Activated CD8-positive, alpha-beta T cell treated with anti-CD3 and anti-CD28 coated beads, Interleukin-2, amount 10 ng/mL, durations not matched to agents 7 days and 5 days (primary cell): ENCODE measurements at places on chromosomes 16 and 17. TPM values are rescaled to one million over a fixed set of nuclear protein-coding genes. Genes with fewer than 3 reads are reported as not detected.

- H3K27ac ChIP-seq = no peak overlapping the region
- DNase-seq = no peak
- H3K4me1 ChIP-seq = no peaks in the 10 kb centered on the region
- H3K4me3 ChIP-seq = no peak overlapping the region
- peaks cover 4% of the 10 kb centered on the region for H3K27me3 ChIP-seq
- peaks cover 7% of the 10 kb centered on the region for H3K36me3 ChIP-seq
These were observed 36.3 kb downstream of the OR1D5 start for GRCh38 chr17:3026856-3027751.

- H3K36me3 ChIP-seq = peaks cover 22% of the 10 kb centered on the region
- DNase-seq = no peak
- H3K27ac ChIP-seq = peak overlapping the region; percentile 21
- H3K4me1 ChIP-seq = peaks cover 84% of the 10 kb centered on the region
- H3K4me3 ChIP-seq = no peak overlapping the region
These were observed 31.0 kb downstream of the CDH13 start for GRCh38 chr16:82657786-82658185.

CDK3 gene
- total RNA-seq = 7.3 TPM

DNA sequence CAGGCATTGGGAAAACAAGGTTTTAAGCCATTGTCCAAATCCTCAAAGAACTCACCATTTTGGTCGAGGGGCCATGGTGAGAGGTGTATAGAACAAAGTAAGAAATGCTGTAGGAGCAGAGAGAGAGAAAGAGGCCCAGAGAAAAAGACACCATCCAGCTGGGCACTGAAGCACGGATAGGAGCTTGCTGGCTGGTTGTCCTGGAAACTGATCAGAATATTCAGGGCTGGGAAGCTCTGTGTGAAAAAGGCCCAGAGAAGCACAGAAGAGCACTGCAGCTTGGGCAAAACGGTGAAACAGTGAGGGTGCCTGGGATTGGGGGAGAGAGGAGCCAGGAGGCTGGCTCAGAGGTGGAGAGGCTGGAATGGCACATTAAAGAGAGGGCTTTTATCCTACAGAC lies 16.5 kb downstream of the HS3ST3B1 start:
- H3K36me3 ChIP-seq = peaks cover 14% of the 10 kb centered on the region
- peaks cover 45% of the 10 kb centered on the region for H3K4me1 ChIP-seq
- no peak overlapping the region for H3K27ac ChIP-seq
- H3K4me3 ChIP-seq = no peak overlapping the region

KRT20 gene
- total RNA-seq = not detected

CHST5 gene
- not detected for total RNA-seq

TMEM92 gene
- total RNA-seq = not detected

- no peak overlapping the region for H3K4me3 ChIP-seq
- no peak overlapping the region for H3K27ac ChIP-seq
- H3K4me1 ChIP-seq = peaks cover 52% of the 10 kb centered on the region
- DNase-seq = no peak
- peaks cover 48% of the 10 kb centered on the region for H3K27me3 ChIP-seq
These were observed 2.6 kb upstream of the AATF start for GRCh38 chr17:36945959-36946725.

DNA sequence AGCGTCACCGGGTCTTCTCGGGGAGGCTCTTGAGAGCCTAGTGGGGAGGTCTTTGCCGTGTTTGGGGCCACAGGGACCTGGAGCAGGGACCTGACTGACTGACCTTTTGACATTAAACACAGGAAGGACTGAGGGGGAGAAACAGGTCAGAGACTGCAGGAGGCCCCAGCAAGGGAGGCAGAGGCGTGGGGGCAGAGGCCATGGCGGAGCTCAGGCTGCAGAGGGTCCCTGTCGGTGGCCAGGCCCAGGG lies 41.6 kb upstream of the GSE1 start:
- H3K27ac ChIP-seq = peak overlapping the region; percentile 81
- H3K4me3 ChIP-seq = peak overlapping the region; percentile 74
- H3K4me1 ChIP-seq = peaks cover 58% of the 10 kb centered on the region
- no peak for DNase-seq
- H3K36me3 ChIP-seq = peaks cover 24% of the 10 kb centered on the region

- peak overlapping the region; percentile 96 for H3K27ac ChIP-seq
- peaks cover 35% of the 10 kb centered on the region for H3K4me1 ChIP-seq
- peak overlapping the region; percentile 92 for H3K4me3 ChIP-seq
- peaks cover 12% of the 10 kb centered on the region for H3K36me3 ChIP-seq
- DNase-seq = no peak
- H3K27me3 ChIP-seq = peaks cover 2% of the 10 kb centered on the region
These were observed 773 bp upstream of the PPM1D start for GRCh38 chr17:60599220-60599619.

DNA sequence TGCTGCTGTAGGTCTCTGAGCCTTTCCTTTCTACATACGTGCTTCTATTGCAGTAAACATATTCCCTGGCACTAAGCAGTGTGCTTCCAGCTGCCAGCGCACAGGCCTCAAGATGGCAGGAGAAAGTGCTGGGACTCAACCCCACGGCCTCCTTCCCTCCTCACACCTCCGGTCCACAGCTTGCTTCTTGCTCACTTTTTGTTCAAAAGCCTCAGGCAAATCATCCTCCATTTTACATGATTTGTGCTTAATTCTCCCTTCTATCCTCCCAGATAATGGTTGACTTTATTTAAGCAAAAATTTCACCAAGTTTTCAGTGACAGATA lies 5.4 kb downstream of the CDK5R1 start:
- no peak for DNase-seq
- peaks cover 72% of the 10 kb centered on the region for H3K4me1 ChIP-seq
- H3K27ac ChIP-seq = peak overlapping the region; percentile 86
- H3K27me3 ChIP-seq = no peaks in the 10 kb centered on the region
